Right ventricle myocardium superior (tissue), 1 donor: ENCODE measurements at places on chromosomes 1 and 21. TPM values are rescaled to one million over a fixed set of nuclear protein-coding genes. Genes with fewer than 3 reads are reported as not detected.

- peak; percentile 35 for DNase-seq
These were observed 98.6 kb upstream of the JUN start for GRCh38 chr1:58882322-58882948.

DNA sequence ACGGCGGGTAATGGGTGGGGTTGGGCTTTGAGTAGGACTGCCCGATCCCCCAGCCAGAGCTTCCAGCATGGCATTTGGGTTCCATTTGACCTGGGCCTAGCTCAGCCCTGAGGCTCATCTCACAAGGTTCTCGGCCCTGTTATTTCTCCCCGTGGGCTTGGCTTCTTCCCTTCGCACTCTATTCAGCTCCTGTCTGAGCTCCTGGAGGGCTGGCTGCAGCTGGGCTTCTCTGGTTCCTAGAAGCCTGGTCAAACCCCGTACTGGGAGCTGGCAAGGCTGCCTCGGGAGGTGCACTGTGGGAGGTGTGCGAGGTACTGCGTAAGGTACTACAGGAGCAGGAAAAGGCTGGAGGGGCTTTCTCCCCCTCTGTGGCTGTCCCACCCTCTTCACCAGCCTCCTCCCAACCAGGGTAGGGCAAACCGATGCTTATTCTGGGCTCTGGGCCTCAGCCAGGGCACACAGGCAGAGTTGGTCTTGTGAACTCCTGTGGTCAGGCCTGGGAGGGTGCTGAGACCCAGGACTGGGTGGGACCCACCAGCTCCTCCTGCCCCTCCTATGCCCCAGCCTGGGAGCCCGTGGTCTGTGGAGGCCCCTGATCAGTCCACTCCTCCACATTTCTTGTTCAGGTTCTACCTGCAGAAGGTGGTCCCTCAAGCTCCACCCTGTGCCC, 814 bp downstream of the A3GALT2 start:
- peak; percentile 22 for DNase-seq

DNA sequence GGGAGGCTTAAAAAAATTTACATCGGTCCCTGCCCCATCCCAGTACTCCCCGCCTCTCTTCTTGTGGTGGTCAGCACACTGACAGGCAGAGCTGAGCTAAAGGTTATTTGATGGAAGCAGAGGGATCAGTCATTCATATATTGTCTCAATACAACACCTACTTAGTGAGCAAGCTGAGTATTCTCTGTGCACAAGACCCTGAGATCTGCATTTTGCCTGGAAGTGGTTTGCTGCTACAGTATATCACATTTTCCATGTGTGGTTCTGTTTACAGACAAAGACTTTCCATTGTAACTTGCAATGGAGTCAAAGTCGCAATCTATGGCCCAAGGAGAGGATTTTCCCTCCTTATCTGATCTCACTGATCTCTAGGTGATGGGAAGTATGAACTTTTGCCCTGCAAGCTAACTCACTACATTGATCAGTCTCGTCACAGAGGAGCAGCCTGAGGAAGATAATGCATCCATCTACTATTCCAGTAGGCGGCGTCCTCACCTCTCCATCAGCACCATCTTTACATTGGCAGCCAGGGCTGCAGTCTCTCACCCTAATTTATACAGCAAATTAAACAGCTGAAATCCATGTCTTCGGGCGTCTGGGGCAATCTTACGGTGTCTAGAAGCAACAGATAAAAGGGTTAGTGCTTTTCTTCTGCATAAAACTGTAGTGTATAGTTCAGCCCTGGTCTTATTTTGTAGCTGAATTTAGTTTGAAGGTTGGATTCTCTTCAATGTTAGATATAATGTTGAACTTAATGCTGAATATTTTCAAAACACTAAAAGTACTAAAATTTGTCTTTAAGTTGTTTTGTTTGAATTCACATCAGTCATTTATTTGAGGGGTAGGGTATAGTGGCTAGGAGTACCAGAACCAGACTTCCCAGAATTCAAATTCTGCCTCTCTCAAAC, 3.2 kb upstream of the TRAF5 start:
- no peak for DNase-seq

- DNase-seq, result no peak
These were observed 91.2 kb upstream of the KCNJ15 start for GRCh38 chr21:38165466-38166172.

- no peak for DNase-seq
These were observed 10.7 kb downstream of the C1orf146 start for GRCh38 chr1:92228401-92228800.

DNA sequence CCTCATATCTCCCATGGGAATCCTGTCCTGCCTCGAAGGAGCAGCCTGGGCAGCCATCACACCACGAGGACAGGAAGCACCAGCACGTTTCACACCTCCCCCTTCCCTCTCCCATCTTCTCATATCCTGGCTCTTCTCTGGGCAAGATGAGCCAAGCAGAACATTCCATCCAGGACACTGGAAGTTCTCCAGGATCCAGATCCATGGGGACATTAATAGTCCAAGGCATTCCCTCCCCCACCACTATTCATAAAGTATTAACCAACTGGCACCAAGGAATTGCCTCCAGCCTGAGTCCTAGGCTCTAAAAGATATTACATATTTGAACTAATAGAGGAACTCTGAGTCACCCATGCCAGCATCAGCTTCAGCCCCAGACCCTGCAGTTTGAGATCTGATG, 8.7 kb downstream of the SLAMF8 start:
- DNase-seq, result no peak

GRCh38 chr1:160973491-160973890, 18.9 kb upstream of the ITLN2 start:
- DNase-seq, result no peak

DNA sequence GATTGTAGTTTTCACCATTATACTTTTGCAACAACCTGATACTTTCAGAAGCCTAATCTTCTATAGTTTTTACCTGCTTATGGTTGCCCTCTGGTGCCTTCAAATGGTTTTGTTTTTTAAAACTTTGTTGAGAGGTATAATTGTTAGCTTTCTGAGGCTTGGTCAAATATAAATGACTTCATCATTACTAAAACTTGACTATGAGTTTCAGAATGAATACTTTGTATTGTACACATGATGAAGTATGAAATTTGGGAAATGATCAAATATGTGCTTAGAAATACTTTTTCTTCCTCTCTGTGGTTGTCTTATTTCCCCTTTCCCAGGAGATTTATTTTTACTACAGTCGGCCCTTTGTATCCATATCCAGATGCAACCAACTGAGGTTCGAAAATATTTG, 151.8 kb upstream of the B3GALT2 start:
- no peak for DNase-seq

DNA sequence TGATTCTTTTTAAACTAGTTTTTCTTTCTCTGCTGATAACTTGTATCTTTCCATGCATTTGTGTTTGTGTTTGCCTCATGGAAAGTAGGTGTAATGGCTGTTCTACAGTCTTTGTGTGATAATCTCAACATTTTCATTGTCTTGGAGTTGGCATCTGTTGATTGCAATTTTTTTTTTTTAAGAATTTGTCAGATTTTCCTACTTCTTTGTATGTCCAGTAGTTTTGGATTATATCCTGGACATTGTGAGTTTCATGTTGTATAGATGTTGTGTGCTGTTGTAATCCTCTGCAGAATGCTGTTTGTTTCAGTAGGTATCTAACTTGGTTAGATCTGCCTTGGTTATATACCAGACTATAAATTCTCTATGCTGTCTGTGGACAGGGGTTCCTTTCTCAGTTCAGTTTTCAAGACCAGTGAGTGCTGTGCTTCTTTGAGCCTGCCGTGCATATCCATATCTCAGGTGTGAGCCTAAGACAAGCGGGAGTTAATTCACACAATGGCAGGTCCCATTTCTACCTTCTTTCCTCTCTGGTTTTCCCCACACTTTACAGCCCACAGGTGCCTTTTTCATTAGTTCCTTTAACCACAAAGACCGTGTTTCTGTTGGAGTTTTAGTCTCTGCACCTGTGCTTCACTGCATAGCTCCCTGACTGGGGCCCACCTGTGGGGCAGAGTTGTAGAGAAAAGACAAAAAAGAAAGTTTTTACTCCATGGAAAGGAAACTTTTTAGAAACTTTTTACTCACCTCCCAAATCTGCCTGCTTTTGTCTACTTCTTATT, 69.9 kb downstream of the ITSN1 start:
- DNase-seq, result no peak

- no peak for DNase-seq
These were observed 2.5 kb downstream of the ZNF362 start for GRCh38 chr1:33258788-33259274.

ARHGEF10L gene
- 55.6 TPM for total RNA-seq

CA6 gene
- not detected for total RNA-seq

NMNAT2 gene
- total RNA-seq, result 2.1 TPM

EPHA2 gene
- 7.3 TPM for total RNA-seq

PLA2G2C gene
- not detected for total RNA-seq

SYNJ1 gene
- 10.6 TPM for total RNA-seq

LCA5L gene
- total RNA-seq, result 0.83 TPM

FLG2 gene
- total RNA-seq, result not detected

UBIAD1 gene
- 10.1 TPM for total RNA-seq

ESRRG gene
- 45.5 TPM for total RNA-seq
